ENCODE measurements at places on chromosomes 1 and 21. TPM values are rescaled to one million over a fixed set of nuclear protein-coding genes. Genes with fewer than 3 reads are reported as not detected.

The AJAP1 gene
- 0.16 TPM for total RNA-seq

The KPRP gene
- not detected for total RNA-seq

The PSEN2 gene
- 16.6 TPM for total RNA-seq

The NTMT2 gene
- total RNA-seq, result 5.7 TPM

The ETNK2 gene
- 4.4 TPM for total RNA-seq

The A3GALT2 gene
- not detected for total RNA-seq

The FCRL6 gene
- 0.33 TPM for total RNA-seq

GRCh38 chr1:183893561-183894289 lies 88.8 kb downstream of the RGL1 start:
- peak overlapping the region; percentile 66 for H3K27ac ChIP-seq
- H3K27me3 ChIP-seq, result no peaks in the 10 kb centered on the region
- peaks cover 42% of the 10 kb centered on the region for H3K36me3 ChIP-seq
- no peak for DNase-seq

- H3K4me3 ChIP-seq, result peak overlapping the region; percentile 54
- DNase-seq, result peak; percentile 41
- no peaks in the 10 kb centered on the region for H3K36me3 ChIP-seq
- no peak overlapping the region for H3K27ac ChIP-seq
These were observed 42.1 kb upstream of the ZNF496 start for GRCh38 chr1:247373721-247374141.

- no peak overlapping the region for H3K4me3 ChIP-seq
- DNase-seq, result no peak
- no peaks in the 10 kb centered on the region for H3K27me3 ChIP-seq
- no peaks in the 10 kb centered on the region for H3K36me3 ChIP-seq
- no peak overlapping the region for H3K27ac ChIP-seq
These were observed 19.0 kb downstream of the ADORA1 start for GRCh38 chr1:203146537-203146936.

DNA sequence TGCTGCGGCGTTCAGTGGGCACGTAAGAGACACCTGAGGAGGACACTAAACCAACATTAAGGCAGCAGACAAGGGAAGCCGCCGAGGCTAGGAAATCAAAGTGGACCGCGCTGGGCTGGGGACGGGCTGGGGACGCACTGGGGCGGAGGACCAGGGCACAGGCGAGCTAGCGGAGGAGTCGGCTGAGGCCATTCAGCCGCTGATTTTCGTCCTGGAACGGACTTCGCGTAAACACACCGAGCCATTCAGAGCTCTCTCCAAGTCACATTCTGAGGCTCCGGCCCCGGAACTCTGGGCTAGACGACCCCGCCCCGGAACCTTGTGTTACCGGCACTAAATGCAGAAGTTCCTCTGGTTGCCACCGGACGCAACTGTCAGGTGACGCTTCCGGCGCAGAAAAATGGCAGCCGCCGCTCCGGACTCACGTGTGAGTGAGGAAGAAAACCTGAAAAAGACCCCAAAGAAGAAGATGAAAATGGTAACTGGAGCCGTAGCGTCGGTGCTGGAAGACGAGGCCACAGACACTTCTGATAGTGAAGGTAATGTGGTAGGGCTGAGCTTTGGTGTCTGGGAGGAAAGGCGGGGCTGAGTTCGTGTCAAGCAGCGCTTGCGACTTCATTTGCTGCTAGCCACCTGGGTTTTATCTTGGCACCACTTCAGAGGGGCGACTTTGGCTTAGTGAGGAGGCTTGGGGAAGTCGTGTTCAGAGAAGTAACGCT lies at the start of gene RRP15:
Gene RRP15 (plus strand): TSS at position 377 of the 719 bp plus-strand sequence. CDS start 24 bp downstream, at position 401.
- peak within 1 kb of the TSS; percentile 88 for H3K27ac ChIP-seq
- H3K36me3 ChIP-seq, result no peaks in the 10 kb centered on the region
- H3K4me3 ChIP-seq, result peak within 1 kb of the TSS; percentile 87
- peak; percentile 88 for DNase-seq
- H3K27me3 ChIP-seq, result peaks cover 7% of the 10 kb centered on the region

DNA sequence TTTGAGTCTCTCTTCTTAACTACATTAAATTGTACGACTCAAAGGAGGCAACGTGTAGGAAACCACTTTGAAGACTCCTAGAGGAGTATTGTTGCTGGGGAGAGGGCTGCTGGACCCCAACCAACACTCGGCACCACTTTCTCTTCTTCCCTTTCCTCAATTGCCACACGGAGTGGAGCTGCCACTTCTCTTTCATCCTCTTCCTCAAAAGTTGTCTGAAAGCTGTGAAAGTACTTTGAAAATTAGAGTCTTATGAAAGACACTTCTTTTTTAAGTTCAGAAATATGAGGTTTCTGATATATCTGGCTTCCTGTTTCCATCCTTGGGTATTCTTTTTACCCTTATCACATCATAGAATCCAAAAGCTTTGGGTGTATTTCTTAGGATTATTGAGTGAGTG lies 59.5 kb downstream of the MRPS6 start:
- peaks cover 8% of the 10 kb centered on the region for H3K36me3 ChIP-seq
- no peak overlapping the region for H3K27ac ChIP-seq
- peaks cover 61% of the 10 kb centered on the region for H3K4me1 ChIP-seq
- H3K27me3 ChIP-seq, result no peaks in the 10 kb centered on the region

DNA sequence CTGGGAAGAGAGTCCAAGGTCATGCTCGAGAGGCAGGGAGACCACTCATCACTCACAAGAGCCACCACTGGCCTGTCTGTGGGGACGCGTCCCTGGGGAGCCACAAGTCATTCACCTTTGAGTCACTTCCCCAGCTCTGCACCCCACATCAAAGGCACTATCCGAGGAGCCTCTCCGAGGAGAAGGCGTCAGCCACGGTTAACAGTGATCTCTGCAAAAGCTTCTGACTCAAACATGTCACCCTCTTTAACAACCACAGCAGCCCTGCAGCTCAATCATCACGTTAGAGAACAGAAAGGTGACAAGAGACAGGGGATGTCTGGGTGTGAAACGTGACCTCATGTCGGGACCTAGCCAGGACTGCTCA lies 9.0 kb downstream of the LRRC47 start:
- H3K36me3 ChIP-seq, result peaks cover 67% of the 10 kb centered on the region
- no peak overlapping the region for H3K27ac ChIP-seq
- H3K4me3 ChIP-seq, result no peak overlapping the region
- H3K27me3 ChIP-seq, result no peaks in the 10 kb centered on the region

GRCh38 chr1:112514901-112515300 lies 6.1 kb downstream of the WNT2B start:
- H3K27me3 ChIP-seq, result no peaks in the 10 kb centered on the region
- H3K4me3 ChIP-seq, result no peak overlapping the region
- no peak for DNase-seq

- no peak for DNase-seq
- H3K36me3 ChIP-seq, result no peaks in the 10 kb centered on the region
- no peak overlapping the region for H3K4me3 ChIP-seq
These were observed 5.9 kb downstream of the TP73 start for GRCh38 chr1:3658231-3658615.

GRCh38 chr21:20108976-20109540 lies 889.2 kb upstream of the NCAM2 start:
- no peaks in the 10 kb centered on the region for H3K36me3 ChIP-seq
- H3K4me3 ChIP-seq, result no peak overlapping the region
- H3K27ac ChIP-seq, result no peak overlapping the region

DNA sequence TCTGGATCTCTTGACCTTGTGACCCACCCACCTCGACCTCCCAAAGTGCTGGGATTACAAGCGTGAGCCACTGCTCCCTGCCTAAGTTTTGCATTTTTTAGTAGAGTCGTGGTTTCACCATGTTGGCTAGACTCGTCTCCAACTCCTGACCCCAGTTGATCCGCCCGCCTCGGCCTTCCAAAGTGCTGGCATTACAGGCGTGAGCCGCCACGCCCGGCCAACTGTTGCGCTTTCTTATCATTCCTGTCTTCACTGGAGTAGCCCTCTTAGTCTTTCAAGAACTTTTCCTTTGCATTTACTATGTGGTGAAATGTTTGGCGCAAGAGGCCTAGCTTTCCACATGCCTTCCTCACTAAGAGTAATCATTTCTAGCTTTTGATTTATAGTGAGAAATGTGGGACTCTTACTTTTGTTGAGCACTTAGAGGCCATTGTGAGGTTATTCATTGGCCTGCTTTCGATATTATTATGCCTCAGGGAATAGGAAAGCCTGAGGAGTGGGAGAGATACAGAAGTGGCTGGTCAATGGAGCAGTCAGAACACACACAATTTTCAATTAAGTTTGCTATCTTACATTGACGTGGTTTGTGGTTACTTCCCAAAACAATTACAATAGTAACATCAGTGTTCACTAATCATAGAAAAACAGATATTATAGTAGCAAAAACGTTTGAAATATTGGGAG lies 111.0 kb downstream of the ZMYM4 start:
- DNase-seq, result no peak
- H3K36me3 ChIP-seq, result peaks cover 15% of the 10 kb centered on the region
- no peaks in the 10 kb centered on the region for H3K27me3 ChIP-seq
- H3K4me3 ChIP-seq, result no peak overlapping the region

- H3K4me3 ChIP-seq, result peak overlapping the region; percentile 58
- no peaks in the 10 kb centered on the region for H3K36me3 ChIP-seq
- peak; percentile 30 for DNase-seq
- H3K4me1 ChIP-seq, result peaks cover 29% of the 10 kb centered on the region
- H3K27ac ChIP-seq, result peak overlapping the region; percentile 56
- no peaks in the 10 kb centered on the region for H3K27me3 ChIP-seq
These were observed 62.6 kb downstream of the MAP3K7CL start for GRCh38 chr21:29193072-29193471.

DNA sequence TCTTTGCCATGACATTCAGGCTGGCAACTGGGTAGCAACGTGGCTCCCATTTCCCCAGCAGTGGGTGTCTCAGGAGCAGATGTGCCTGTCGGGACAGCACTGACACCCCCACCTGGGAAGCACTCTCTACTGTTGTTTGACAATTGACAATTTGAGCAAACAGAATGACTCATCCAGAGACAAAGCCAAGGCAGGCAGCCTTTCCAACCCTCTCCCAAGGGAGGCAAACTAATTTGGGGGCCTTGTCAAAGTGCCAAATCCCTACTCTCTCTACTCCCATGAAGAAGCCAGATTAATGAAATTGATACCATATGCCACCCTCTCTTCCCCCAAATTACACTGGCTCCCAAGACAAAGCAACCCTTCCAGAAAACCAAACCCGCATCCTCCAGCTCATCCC lies 65.6 kb downstream of the GRIK3 start:
- H3K4me3 ChIP-seq, result no peak overlapping the region
- no peaks in the 10 kb centered on the region for H3K36me3 ChIP-seq
- no peak for DNase-seq
- H3K27ac ChIP-seq, result no peak overlapping the region
- peaks cover 10% of the 10 kb centered on the region for H3K27me3 ChIP-seq

GRCh38 chr1:178310685-178311105 lies 186.1 kb downstream of the CLEC20A start:
- H3K27ac ChIP-seq, result no peak overlapping the region
- no peaks in the 10 kb centered on the region for H3K27me3 ChIP-seq
- H3K36me3 ChIP-seq, result no peaks in the 10 kb centered on the region
- H3K4me3 ChIP-seq, result peak overlapping the region; percentile 8

GRCh38 chr1:11740258-11741192 lies 4.6 kb downstream of the AGTRAP start:
- H3K4me1 ChIP-seq, result peaks cover 36% of the 10 kb centered on the region
- no peak overlapping the region for H3K4me3 ChIP-seq
- no peak overlapping the region for H3K27ac ChIP-seq
- no peak for DNase-seq
- peaks cover 3% of the 10 kb centered on the region for H3K36me3 ChIP-seq
- H3K27me3 ChIP-seq, result no peaks in the 10 kb centered on the region
